Cerebellar nuclear complex (tissue), 1 donor: ENCODE measurements at places on chromosomes 4 and X.

DNA sequence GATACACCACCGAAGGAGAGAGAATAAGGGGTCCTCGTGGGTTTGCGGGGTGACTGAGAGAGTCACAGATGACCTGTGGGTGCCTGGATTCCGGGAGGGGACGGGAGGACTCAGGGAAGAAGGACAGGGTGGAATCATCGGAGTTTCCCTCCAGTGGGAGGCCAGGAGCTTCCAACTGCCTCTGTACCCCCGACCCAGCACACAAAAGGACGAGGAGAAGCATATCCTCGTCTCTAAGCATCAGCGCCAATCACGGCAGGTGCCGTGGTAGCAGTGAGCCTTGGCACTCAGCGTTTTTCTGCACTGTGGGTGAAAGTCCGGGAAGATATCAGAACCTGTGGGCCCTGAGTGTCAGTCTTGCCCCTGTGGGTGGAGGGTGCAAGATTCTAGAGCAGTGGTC lies 62.0 kb downstream of the ASMT start:
- DNase-seq, result no peak

DNA sequence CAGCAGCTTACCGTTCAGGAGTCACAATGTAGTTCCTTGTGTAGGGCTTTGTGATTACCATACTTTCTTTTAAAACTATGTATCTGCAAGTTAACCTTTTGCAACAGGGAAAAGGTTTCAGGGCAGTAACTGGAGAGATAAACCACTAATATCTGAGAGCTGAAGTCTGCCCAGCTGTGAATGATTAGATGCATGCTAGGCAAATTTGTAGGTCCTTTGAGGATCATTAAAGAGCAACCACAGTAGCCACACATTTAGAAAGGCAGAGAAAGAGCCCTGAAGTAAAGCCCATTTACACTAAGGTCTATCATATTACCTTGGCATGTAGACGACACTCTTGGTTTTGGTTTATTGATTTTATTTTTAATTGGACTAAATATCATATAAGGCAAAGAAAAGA lies 60.0 kb downstream of the ATP8A1 start:
- DNase-seq, result no peak

- DNase-seq, result no peak
These were observed 31.9 kb upstream of the RASGEF1B start for GRCh38 chr4:81503586-81503985.

- DNase-seq, result no peak
These were observed 24.1 kb upstream of the COQ2 start for GRCh38 chr4:83308672-83309071.

- no peak for DNase-seq
These were observed 27.5 kb upstream of the DUSP21 start for GRCh38 chrX:44816367-44816766.

DNA sequence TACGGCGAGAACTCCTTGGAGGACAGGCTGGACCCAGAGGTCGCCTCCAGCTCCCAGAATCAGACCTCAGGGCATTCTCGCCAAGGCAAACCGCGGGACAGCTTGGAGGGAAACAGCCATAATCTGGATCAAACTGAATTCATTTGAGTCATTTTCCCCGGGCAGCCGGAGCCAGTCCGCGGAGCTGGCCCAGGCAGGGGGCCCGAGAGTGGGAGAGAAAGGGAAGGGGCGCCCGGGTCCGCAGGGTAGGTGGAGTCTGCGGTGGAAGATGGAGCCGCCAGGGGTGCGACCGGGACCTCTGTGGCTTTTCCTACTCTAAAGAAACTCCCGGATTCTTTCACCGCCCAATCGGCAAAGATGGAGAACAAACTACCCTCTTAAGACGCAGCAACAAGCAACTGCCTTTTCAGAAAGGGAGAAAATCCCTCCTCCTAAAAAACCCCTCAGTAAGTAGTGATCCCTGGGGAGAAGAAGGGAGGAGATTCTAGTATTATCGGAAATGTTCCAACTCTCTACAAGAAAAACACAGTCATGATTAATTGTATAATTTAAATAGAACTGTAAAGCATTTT lies 5.2 kb downstream of the NKX3-2 start:
- no peak for DNase-seq

GRCh38 chr4:98556451-98556850 lies 102.0 kb downstream of the TSPAN5 start:
- DNase-seq, result no peak

DNA sequence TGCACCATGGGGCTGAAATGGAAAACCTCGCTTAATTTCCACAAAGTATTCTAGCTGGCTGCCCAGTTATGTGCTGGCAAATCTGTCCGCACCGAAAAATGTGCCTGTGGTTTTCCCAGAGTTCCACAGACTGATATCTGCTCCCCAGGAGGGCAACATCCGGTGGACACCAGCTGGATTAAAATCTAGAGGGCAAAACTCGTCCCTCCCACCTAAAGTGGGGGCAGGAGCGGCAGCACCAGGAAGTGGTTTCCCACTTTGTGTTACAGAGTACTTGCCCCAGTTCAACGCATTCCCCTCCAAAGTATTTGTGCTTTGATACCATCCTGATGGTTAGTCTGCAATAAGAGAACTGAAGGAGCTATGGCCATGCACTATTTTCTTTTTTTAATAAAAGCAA lies 187.6 kb downstream of the TSPAN5 start:
- no peak for DNase-seq

DNA sequence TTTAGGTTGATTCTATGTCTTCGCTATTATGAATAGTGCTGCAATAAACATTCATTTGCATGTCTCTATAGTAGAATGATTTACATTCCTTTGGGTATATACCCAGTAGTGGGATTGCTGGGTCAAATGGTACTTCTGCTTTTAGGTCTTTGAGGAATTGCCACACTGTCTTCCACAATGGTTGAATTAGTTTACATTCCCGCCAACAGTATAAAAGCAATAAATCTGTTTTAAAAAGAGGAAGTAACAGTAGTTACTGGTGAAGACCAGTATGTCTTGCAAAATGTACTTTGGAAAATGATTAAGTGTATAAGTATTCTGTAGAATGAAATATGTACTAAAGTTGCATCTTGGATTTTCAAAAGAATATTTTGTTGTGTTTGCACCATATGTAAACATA lies 77.3 kb downstream of the SHROOM4 start:
- no peak for DNase-seq

- no peak for DNase-seq
These were observed 13.1 kb upstream of the PRDM8 start for GRCh38 chr4:80184053-80184824.
